ENCODE measurements at places on chromosomes 6 and 20.

DNA sequence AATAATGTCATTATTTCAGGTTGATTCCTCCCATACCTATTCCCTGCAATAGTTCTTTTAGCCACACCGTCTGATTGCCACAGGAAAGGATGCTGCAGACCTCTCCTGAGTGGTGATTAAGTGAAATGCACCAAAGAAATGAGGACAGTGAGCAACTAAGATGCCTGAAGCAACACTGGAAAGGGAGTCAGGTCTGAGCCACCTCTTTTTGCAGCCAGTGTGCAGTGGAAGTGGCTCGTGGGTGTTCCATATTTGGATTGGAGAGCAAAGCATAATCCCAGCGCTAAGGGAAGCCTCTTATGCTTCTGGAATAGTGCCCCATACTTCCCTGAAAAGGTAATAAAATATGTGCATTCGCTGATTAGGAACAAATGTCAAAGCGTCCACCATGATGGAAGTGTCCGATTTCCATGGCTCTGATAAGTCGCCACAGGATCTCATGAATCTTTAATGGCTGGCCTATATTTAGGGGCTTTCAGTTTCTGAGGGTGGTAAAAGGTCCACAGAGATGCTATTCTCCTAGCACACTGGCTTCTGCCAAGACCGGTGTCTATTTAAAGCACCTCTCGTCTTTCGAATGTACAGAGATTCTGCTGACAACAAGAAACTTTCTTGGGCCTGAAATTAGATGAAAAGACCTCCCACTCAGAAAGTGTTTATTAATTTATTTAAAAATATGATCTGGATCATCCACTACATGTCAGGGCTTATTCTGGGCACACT is 253.9 kb downstream of the SLC24A3 start:
- DNase-seq, result no peak

DNA sequence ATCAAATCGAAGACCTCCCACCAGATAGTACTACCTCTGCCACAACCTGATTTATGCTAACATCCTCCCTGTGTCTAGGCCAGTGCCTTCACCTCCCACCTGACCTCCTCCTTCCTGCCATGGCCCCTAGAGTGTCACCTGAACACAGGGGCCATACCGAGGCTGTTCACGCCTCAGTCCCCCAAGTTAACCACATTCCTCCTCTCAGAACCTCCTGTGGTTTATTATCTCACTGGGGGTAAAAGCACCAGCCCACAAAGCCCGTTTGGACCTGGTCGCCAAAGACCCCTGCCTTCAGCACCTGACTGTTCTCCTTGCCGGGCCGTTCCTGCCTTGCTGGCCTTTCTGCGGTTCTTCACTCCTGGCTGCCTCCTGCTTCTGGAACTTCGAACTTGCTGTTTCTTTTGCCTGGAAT is 13.7 kb downstream of the MAS1 start:
- DNase-seq, result no peak

DNA sequence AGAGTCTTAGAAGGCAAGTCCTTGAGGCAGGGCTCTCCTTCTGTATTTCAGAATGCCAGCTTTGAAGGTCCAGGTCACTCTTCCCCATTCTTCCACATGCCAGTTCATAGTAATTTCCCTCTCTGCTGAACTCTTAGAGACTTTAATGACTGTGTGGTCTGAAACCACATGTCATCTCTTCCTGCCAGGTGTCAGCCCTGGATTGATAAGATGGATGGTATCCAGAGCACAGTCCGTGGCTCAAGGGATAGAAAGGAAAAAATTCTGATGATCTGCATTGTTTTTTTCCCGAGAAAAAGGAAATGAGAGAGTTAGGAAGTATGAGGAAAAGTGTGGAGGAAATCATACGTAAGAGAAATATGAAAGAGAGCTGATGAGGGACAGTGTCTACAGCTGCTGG is 250.9 kb downstream of the TPBG start:
- DNase-seq, result no peak

GRCh38 chr6:50202766-50203165 is 153.0 kb upstream of the DEFB112 start:
- DNase-seq, result no peak

GRCh38 chr6:148888856-148889255 is 142.0 kb downstream of the UST start:
- no peak for DNase-seq

DNA sequence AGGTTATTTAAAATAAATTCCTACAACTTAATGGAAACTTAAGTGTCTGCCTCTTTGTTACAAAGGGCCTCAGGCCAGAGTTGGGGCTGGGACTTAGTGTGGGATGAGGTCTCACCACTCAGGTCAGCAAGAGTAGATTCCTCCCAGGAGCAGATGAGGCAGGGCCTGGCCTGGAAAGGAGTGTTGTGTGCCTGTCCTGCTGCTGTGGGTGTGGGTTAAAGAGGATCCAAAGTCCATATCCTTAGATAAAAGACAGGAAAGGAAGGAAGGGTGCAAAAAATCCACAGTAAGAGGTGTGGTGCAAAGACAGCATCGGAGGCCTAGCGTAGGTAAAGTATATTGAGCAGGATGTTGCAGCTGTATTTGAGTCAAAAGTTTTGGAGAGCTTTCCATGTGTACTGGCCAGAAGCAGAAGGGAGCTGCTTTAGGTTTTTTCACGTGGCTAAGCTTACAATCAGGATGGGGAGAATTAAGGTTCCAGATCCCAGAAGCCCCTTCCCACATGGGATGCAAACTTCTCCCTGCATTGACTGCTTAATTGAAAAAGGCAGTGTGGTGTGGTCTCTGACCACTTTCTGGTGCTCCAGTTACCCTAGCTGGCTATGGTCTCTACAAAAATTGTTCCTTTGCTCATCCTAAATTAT is 12.8 kb upstream of the PLCG1 start:
- DNase-seq, result no peak

GRCh38 chr6:148934961-148935360 is 188.1 kb downstream of the UST start:
- DNase-seq, result no peak

DNA sequence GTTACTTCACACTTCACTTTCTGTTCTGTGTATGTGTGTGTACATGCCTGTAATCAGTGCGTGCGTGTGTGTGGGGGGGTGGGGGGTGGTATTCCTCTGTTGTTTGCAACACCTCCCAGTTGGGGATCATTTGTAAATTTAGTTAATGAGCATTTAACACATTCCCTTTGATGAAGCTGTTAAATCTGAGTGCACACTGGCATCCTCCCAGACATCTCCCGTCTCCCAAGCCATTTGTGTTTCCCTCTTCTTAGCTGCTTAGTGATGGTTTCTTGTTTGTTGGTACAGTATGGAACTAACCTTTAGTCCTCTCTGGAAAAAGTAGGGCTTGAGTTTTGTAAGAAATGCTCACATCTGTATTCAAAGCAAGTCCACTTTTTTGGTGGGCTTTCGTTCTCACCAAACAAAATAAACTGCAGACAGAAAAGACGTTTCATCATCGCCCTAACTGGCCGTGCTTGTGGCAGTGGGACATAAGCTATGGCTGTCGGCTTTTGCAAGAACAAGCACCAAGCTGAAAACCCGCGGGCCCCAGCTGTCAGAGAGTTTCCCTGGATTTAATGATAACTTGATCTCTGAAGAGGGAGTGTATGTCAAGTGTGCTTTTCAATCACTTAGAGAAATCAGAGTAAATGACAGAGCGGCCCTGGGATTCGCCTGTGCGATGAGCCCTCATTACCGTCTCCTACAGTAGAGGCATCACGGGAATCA is 54.9 kb upstream of the SASH1 start:
- no peak for DNase-seq

DNA sequence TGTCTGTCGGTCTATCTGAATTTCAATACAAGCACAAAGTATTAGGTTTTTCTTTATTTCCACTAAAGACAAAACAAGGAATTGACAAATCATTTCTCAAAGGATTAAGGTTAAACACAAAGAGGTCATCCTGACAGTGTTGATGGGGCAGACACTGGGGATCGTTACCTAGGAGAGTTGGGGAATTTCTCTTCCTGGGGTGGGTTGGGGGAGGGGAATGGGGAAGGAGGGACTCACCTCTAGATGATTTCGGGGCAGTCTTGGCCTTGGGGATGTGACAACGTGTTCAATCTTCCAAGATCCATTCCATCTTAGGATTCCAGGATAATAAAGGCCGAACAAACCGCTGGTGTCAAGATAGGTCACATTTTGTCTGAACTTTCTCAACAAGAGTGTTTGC is 35.4 kb upstream of the FOXA2 start:
- no peak for DNase-seq

DNA sequence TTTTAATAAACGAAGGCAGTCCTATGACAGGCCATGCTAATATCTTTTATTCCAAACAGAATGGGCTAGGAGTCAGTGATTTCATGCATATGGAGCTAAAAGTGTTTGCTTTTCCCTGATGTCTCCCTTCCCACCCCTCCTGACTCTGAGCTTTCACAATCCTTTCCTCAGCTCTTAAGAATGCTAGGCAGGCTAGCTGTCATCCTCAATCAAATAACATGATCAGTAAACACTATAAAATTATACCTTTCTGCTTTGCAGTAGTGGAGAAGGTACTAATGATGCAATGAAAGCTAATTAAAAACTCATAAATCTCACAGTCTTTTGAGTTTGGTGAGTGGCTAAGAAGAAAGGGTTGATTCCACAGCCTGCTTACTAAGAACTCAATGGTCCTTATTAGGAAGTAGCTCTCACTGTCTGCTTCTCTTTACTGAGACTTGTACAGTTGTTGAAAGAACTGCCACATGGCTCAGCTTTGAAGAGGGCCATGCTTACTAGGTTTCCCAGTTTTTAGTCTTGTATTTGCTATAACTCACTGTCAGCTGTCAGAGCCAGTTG is 250.9 kb upstream of the JAG1 start:
- no peak for DNase-seq

DNA sequence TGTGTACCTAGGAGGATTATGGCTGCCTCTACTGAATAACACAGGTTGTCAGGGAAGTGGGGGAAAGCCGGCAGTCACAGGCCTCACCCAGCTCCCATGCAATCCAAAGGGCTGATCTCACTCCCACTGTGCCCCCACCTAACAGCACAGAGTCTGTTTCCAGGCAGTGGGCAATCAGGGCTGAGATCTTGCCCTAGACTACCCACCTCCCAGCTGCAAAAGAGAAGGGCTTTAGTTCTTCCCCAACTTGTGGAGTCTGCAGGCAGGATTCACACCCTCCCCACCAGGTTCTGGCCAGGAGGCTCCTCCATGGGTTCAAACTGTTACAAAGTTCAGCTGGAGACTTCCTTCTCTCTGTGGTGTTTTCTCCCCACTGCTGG is 66.0 kb upstream of the OLIG3 start:
- DNase-seq, result no peak

- no peak for DNase-seq
Measured at GRCh38 chr6:163571730-163572129, 157.2 kb downstream of the QKI start.

Data from activated CD8-positive, alpha-beta memory T cell treated with anti-CD3 and anti-CD28 coated beads for 1 hour (primary cell).